Activated CD4-positive, alpha-beta T cell treated with anti-CD3 and anti-CD28 coated beads, Interleukin-10, Interleukin-2, amounts not matched to agents 100 ng/mL and 50 ng/mL, durations not matched to agents 16 hours and 8 hours (primary cell): ENCODE measurements at places on chromosomes 13 and 19.
A peak's percentile ranks its signal among the peaks of the same experiment; 100 is the strongest.

GRCh38 chr13:26681036-26681435 is 79.5 kb downstream of the GPR12 start:
- DNase-seq: no peak

DNA sequence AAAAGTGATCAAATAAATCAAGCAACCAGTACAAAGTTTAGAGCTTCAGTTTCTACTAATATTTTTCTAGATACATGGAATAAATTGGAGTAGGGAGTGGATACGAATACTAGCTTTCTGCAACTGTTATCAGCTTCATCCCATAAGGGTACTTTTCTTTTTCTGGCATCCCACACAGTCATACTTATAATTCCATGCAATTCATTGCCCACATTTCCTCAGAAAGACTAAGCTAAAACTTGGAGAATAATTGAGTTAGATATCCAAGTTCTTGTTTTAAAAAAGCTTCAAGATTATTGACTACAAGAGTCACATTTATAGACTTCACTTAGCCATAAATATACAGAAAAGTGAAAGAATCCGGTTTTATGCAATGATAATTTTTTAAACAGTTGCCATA is 186.9 kb downstream of the OLFM4 start:
- no peak for DNase-seq

DNA sequence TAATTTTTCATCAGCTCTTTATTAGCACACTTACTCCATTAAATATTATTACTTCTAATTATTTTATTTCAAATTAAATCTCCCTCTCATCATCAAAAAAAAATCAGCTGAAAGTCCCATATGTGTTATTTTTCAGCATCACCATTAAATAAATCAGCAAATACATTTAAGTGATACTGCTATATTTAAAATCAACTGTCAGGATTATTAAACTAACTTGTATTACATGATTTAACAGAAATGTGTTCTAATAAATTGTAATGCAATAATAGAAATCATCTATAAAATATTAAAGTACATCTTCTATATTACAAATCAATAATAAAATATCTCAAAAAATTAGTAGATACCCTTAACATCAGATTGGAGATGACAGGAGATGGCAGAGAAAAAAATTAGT is 538.6 kb upstream of the MIR17HG start:
- no peak for DNase-seq

DNA sequence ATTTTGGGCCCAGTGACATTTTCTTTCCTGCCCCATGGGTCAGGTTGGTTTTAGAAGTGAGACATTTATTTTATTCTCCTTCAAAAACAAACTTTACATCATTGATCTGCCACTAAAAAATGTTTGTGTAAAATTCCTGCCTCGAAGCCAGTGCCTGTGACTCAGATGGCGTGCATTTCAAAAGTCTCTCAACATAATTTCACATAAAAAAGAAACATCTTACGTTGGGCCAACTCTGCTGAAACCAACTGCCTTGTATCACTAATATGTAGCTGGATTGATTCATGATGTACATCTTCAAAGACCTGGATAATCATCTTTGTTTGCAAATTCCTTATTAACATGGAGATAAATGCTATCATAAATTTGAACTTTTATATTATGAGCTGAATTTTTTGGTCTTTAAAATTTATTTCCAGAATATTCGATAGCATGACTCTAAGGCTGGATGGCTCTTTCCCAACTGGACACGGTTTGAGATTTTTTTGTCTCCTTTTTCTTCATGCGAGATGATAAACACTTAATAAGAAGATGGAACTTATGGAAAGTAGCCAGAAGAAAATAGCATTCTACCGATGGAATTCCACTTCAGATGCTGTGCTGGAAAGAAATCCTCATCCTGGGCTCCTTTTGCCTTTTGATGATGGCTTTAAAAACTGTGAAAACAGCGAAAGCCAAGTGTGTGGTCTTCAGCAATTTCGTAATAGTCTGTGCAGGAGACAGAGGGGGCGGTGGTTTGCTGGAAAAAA is 420.5 kb downstream of the FGF9 start:
- DNase-seq: no peak

DNA sequence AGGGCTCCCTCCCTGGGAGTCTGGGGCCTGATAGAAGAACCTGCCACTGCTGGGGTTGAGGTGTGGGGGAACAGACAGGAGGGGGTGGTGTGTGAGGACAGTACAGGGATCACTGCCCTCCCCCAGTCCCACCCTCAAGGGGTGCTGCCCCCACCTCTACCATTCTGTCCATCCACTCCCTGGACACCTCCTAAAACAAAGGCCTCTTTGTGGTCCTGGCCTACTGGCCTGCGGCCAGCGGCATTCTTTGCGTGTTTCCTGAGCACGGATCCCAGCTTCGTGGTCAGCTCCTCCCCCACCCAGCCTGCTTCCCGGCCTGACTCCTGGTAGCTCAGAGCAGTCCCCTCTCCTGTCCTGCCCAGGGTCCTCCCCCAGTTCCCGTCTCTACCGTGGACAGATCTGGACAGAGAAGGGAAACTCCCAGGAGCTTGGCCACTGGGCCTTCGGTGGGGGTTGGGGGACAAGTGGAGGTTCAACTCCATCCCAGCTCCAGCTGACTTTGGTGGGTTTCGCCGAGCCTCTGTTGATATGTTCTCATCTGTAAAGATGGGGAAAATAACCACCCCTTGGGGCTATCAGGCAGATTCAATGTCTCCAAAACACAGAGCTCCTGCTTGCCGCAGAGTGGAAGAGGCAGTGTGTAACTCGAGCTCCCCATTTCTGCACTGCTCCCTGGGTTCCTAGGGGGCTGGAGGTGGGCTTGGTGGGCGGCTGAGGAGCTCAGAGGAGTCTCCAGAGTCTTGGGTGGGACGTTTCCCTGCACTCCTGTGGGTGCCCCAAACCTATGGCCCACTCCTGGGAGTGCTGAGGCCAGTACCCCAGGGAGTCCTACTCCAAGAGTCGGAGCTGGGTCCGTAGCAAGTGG is 48.7 kb downstream of the LYL1 start:
- DNase-seq: no peak

DNA sequence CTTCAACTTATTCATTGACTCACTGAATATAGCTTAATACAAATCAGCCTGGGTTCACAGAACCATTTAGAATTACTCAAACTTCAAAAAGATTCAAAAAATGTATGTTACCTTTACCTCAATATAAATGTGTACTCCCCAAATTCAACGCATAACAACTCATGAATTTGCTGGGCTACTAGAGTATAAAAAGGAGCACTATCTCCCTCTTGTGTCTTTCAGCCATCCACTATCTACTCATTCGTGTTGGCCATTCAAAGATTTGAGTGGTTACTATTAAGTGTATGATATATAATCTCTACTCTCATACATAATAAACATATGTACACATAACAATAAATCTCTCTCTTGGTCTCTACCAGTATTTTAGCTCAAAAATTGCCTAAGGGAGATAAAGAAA is 20.3 kb downstream of the INTS6 start:
- DNase-seq: no peak

- no peak for DNase-seq
Measured at GRCh38 chr13:59754411-59754810, 409.3 kb downstream of the DIAPH3 start.

DNA sequence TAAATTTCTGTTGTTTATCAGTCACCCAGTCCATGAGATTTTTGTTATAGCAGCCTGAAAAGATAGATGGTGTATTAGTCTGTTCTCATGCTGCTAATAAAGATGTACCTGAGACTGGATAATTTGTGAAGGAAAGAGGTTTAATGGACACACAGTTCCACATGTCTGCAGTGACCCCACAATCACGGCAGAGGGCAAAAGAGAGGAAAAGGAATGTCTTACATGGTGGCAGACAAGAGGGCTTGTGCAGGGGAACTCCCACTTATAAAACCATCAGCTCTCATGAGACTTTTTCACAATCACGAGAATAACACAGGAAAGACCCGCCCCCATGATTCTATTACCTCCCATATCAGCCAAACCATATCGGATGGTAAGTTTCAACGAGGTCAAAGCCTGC is 309.2 kb downstream of the LIG4 start:
- no peak for DNase-seq

DNA sequence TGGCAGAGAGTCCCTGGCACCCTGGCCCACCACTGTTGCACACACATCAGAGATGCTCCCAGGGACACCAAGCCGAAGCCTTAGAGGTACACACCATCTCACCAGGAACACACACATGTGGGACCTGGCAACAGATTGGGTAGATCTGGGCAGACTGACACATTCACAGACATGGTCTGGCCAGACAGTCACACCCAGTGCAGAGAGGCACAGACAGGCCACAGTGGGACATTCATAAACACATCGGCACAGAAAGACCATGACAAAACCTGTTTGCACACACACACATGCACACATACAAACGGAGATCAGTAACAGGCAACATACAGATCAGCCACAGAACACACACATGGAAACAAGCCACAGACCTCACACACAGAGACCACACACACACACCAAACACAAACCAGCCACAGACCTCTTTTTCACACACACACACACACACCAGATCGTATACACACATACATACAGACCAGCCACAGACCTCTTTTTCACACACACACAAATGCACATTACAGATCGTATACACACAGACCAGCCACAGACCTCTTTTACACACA is 6.3 kb upstream of the JUNB start:
- DNase-seq: peak; percentile 55

DNA sequence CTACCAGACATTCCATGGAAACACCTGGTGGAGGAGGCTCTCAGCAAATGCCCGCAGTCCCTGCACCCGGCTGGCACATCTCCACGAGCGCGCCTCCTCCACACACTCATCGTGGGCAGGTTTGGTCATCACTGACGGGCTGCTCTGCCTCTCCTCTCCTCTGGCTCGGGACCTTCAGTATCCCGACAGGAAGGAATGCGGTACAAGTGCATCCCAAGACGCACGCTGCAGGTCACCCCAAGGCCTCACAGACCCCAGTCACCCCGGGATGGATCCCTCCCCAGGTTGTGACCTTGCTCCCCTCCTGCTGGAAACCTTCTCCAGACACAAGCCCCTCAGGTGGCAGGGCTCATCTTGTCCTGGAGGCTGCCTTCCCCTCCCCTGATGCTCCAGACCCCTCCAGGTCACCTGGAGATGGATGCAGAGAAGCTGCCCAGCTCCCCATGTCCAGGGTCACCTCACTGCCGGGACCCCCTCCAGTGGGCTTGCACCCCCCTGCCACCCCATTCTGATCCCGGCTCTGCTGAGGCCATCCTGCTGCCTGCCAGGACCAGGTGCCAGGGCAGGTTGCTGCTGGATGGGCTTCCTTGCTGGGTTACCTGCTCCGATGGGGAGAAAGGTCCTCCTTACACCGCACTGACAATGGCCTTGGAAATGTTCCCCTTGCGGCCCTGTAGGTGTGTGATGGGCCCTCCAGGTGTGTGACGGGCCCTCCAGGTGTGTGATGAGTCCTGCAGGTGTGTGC is 29.9 kb downstream of the C13orf46 start:
- DNase-seq: no peak
